ENCODE measurements at places on chromosomes 3 and 15.

DNA sequence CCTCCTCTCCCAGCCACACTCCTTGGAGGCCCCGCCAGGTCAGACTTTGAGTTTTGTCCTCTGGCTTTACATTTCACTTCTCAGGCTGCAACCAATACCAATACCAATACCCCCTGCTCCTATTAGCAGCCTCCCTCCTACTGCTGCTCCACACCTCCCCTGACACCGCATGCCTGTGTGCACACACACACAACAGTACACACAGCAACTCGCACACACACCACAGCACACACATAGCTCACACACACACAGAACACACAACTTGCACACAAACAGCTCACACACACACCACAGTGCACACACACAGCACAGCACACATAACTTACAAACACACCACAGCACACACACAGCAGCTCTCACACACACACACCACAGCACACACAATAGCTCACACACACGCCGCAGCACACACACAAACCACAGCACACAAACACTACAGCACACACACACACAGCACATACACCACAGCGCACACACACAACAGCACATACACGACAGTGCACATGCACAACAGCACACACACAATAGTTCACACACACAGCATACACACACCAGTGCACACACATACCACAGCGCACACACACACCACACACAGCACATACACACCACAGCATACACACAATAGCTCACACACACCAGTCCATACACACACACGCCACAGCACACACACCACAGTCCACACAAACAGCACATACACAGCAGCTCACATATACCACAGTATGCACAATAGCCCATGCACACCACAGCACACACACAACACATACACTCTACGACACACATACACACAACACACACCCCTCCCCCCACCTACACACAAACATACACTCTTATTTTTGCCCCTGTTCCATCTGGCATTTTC is 204.7 kb downstream of the UACA start:
- no peak for DNase-seq

DNA sequence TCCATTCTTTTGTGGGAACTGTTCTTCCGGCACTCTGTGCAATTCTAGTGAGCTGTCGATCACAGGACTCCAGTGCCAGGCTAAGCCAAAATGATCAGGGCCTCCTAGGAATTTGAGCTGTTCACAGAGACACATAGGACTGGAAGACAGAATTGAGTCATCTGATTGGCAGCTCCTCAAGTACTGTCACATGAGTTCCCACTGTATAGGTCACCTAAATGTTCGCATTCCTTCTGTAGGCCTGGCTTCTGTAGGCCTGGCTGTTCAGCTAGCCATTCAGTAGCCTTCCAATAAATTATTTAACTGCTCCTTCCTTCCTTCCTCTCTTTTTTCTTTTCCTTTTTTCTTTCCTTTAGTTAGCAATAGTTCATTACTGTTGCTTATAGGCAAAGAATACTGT is 4.3 kb downstream of the PROS1 start:
- no peak for DNase-seq

DNA sequence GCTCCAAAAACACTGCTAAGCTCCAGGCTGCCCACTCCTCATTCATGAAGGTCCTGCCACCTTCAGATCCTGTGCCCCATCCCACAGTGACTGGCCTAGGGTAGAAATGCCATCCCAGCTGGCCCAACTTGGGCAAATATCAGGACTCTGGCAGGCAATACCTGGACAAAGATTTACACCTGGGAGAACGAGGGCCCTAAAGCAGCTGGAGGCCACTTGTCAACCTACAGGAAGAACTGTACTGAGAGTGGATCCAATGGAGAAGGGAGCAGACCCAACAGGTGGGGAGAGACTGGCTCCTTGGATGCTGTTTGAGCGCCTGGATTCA is 57.1 kb upstream of the GATA2 start:
- no peak for DNase-seq

GRCh38 chr3:193830791-193831191 is 237.8 kb downstream of the OPA1 start:
- no peak for DNase-seq

- no peak for DNase-seq
Measured at GRCh38 chr3:63968612-63969350, 54.5 kb downstream of the PSMD6 start.

DNA sequence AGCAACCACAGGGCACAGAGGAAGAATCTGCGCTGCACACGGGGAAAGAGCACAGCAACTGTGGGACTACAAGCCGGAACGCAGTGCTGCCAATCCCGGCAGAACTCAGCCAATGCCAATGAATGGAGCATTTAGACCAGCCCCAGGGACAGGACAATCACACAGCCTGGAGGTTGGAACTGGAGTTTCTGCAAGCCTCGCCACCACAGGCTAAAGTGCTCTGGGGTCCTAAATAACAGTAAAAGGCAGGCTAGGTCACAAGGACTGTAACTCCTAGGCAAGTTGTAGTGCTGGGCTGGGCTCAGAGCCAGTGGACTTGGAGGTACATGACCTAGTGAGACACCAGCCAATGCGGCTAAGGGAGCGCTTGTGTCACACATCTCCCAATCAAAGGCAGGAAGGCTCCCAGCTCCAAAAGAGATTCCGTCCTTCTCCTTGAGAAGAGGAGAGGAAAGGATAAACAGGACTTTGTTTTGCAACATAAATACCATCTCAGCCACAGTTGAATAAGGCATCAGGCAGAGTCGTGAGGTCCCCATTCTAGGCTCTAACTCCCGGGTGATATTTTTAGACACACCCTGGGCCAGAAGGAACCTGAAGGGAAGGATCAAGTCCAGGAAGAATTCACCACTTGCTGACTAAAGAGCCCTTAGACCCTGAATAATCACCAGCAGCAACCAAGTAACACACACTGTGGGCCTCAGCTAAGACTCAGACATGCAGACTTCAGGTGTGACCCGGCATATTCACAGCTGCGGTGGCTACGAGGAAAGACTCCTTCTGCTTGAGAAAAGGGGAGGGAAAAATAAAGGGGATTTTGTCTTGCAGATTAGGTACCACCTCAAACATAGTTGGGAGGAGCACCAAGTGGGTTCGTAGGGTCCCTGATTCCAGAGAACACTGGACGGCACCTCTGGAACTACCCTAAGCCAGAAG is 85.5 kb upstream of the XXYLT1 start:
- DNase-seq, result no peak

DNA sequence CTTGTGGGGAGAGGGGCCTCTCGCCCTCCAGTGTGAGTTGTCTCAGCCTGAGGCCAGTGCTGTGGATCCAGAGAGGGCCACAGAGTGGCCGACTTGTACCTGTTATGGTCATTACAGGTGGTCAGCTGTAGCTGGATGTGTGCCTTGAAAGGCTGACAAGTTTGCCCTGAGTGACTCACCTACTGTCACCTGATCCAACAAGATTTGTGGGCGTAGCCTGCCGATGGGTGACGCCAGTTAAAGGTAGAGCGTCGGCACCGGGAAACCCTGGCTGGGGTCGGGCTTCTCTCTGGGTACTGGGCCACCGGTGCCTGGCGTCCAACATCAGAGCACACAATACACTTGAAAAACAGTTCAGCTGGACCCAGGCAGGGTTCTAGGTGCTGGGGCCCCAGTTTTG is 2.8 kb upstream of the ISG20 start:
- DNase-seq, result peak; percentile 78

DNA sequence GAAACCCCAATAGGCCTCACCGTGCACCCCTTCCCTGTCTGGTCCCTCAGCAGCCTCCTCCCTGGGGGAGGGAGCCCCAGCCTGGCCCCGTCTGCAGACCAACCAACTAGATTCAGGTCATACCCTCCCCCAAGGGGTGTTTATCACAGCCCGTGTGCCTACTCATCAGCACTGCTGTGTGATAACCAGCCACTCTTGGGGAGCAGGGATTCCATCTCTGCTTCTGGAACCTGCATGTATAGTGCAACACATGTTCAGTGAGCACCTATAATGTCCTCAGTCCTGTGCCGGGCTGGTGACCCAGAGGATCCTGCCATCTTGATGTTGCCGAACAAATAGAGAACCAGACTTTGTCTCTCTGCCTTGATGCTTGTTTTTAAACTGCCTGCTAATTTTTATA is 6.6 kb upstream of the SLCO2A1 start:
- DNase-seq, result no peak

GRCh38 chr3:64832098-64832497 is 144.3 kb upstream of the ADAMTS9 start:
- no peak for DNase-seq

DNA sequence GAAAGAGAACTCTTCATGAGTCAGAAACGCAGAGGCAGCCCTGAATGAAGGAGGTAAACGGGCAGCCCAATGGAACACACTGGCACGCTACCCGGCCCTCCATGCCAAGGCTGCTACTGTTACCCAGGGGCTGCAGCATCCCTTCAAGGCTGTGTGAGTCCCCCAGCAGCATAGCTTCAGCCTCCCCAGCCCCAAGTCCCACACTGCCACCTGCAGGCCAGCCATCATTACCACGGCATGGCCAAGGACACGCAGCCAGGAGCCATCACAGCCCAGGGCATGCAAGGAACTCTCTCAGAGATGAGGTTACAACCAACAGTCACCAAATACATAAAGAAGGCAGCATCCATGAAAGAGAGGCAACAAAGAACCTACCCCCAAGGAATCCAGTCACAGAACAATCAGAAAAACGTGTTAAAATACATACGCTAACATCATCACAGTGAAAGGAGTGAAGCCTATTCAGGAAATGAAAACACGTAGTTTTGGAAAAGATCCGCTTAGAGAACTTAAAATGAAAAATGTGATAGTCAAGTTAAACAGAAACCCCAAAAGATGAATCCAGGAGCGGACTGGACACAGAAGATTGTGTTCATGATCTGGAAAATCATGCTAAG is 22.4 kb downstream of the PLA2G4F start:
- peak; percentile 21 for DNase-seq

DNA sequence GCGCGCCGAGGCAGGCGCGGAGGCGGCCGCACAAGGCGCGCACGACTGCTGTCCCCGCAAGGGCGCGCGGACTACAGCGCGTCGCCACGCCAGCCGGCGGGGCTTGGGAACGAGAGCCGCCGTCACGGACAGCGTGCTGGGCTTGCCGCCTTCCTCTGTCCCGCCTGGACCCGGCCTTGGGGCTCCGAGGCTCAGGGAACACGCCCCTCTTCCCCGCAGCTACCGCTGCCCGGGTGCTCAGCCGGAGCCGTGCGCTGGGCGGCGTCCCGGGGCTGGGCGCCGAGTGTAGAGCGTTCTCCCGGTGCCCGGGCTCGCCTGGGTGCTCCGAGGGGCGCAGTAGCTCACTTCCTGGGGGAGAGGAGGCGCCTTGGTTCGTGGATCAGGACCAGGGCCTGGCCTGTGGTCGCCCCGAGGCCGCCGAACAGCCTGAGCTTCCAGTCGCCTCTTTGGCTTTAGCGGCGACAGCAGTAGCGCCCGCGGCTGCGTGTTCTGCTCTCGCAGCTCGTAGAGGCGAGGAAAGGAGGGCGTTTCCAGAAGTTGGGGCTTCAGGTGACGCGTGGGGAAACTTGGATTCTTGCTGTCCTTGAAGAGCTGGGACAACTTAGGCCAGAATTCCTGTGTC is 226.7 kb upstream of the C2CD4B start:
- DNase-seq, result no peak

- DNase-seq, result no peak
Measured at GRCh38 chr15:45549541-45550220, 27.1 kb upstream of the SLC30A4 start.

- DNase-seq, result no peak
Measured at GRCh38 chr15:52789008-52789600, 1.0 kb downstream of the ONECUT1 start.

DNA sequence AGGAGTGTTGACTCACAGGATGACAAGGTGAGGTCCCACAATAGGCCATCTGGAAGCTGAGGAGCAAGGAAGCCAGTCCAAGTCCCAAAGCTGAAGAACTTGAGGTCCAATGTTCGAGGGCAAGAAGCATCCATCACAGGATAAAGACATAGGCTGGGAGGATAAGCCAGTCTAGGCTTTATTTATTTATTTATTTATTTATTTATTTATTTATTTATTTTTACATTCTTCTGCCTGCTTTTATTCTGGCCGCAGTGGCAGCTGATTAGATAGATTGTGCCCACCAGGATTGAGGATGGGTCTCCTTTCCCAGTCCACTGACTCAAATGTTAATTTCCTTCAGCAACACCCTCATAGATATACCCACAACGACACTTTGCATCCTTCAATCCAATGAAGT is 472.2 kb upstream of the DPPA4 start:
- no peak for DNase-seq

GRCh38 chr15:29449136-29449535 is 179.5 kb upstream of the NSMCE3 start:
- no peak for DNase-seq

DNA sequence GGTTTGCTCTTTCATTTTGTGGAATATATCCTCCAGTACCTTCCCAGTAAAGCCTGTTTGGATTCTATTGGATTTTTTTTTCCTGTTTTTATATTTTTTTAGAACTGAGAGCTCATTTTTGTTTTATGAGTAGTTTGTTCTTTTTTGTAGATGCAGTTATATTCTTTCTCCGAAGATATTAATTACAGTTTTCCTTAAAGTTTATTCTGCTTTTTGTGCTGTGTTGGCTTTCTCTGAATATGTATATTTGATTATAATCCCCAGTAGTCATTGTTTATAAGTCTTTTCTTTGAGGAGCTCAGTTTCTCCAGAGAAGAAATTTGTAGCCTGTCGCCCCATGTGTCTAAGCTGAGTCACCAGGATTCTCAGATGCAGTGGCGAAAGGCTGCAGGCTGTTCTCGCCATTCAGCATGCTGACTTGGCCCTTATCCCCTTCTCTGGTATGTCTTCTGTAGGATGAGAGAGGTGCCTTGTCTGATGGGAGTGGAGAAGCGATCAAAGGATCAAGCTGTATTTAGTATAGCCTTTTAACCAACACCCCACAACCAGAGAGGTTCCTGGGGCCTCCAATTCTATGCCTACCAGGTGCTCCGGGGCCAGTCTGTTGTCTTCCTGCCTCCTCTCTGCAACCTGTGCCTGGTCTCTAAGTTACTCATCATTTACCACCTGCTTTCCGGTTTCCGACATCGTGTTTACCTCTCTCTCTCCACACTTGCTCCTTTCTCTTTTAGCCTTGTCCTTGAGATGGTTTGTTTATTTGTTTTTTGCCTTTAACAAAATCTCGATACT is 31.7 kb upstream of the MFSD1 start:
- DNase-seq, result no peak

GRCh38 chr15:99154271-99154670 is 49.4 kb downstream of the SYNM start:
- DNase-seq, result no peak

DNA sequence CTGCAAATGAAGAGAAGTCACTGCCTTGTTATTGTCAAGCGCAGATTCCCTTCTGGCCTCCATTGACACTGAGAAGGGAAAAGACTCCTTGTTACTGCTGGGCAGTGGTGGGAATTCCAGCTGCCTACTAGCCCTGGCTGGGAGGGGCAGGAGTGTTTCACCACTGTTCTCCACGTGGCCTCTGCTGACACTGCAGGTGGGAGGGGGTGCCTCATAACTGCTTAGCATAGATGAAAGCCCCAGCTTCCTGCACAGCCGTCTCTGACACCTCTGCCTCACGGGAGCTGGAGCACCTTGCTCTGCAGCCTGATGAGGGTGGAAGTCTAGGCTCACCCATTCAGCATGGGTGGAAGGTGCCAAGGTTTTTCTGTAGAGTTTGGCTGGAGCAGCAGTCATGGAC is 52.1 kb downstream of the TM2D3 start:
- DNase-seq, result no peak

- no peak for DNase-seq
Measured at GRCh38 chr3:185208823-185209222, 45.0 kb downstream of the EHHADH start.

- no peak for DNase-seq
Measured at GRCh38 chr3:123712077-123712860, 127.4 kb upstream of the HACD2 start.

- no peak for DNase-seq
Measured at GRCh38 chr3:152729906-152730305, 105.0 kb upstream of the P2RY1 start.
